ENCODE measurements at places on chromosomes 4 and X. TPM values are rescaled to one million over a fixed set of nuclear protein-coding genes. Genes with fewer than 3 reads are reported as not detected.

- H3K4me3 ChIP-seq = no peak overlapping the region
- H3K27ac ChIP-seq = no peak overlapping the region
- H3K4me1 ChIP-seq = no peaks in the 10 kb centered on the region
- no peak for DNase-seq
- no peaks in the 10 kb centered on the region for H3K27me3 ChIP-seq
Observed at GRCh38 chr4:24669751-24670150, 85.4 kb upstream of the DHX15 start.

DNA sequence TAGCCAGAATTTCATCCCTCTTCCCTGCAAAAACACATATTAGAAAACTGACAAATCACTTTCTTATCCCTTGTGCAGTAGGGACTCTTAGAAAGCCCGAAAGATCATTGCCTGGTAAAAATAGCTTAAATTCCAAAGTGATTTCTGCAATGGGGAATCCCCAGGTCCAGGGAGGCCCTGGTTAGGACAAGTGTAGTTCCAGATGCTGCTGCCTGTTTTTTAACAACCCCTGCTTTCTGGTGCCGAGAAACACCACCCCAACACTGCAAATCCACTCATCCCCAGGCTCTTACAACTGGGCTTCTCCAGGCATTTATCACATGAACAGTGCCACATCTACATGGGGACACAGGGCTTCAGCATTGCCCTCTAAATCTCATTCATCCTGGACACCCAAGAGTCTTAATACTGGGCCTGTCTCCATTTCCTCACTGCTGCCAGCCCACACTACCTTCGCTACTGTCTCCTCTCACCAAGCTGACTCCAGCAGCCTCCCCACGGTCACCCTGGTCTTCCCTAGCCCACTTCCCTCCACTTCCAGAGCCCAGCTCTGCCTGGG lies 112.2 kb upstream of the PSAPL1 start:
- no peak overlapping the region for H3K27ac ChIP-seq
- no peaks in the 10 kb centered on the region for H3K36me3 ChIP-seq
- no peaks in the 10 kb centered on the region for H3K4me1 ChIP-seq
- no peaks in the 10 kb centered on the region for H3K27me3 ChIP-seq
- no peak for DNase-seq

ALB gene
- total RNA-seq = 0.96 TPM

CD40LG gene
- total RNA-seq = 25.2 TPM

GRCh38 chr4:77634132-77634785 lies 28.6 kb downstream of the CXCL13 start:
- H3K36me3 ChIP-seq = no peaks in the 10 kb centered on the region
- H3K27me3 ChIP-seq = no peaks in the 10 kb centered on the region
- no peak overlapping the region for H3K27ac ChIP-seq
- H3K4me3 ChIP-seq = no peak overlapping the region
- DNase-seq = no peak

DNA sequence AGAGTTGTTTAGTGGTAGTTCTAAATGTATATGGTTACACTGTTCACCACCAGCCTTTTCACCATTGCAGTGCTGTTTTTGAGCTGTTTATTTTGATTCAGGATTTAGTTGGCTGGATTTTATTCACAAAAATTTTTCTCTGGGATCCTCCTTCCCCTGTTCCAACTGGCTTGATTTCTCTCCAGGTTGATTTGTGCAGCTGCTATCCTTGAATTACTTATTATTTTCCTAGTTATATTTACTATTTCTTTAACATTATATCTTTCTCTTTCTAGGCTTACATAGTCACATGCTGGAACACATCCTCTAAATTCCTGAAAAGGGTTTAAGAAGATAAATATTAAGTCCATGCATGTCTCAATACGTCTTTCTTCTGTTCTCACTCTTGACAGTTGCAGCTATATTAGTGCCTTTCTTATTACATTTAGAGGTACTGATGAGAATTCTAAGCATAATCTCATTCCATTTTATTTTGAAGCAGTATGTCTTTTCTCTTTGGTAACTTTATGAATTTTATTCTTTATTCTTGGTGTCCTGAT lies 82.2 kb downstream of the SUPT20HL2 start:
- H3K36me3 ChIP-seq = no peaks in the 10 kb centered on the region
- H3K4me1 ChIP-seq = no peaks in the 10 kb centered on the region
- DNase-seq = no peak
- no peaks in the 10 kb centered on the region for H3K27me3 ChIP-seq
- no peak overlapping the region for H3K4me3 ChIP-seq
- no peak overlapping the region for H3K27ac ChIP-seq

- H3K4me3 ChIP-seq = no peak overlapping the region
- no peak overlapping the region for H3K27ac ChIP-seq
- DNase-seq = no peak
- H3K27me3 ChIP-seq = no peaks in the 10 kb centered on the region
Observed at GRCh38 chrX:5409106-5409505, 819.6 kb downstream of the NLGN4X start.
